ENCODE measurements at places on chromosomes 16 and 17.

- DNase-seq, result no peak
Measured at GRCh38 chr17:45361451-45361850, 44.6 kb upstream of the MAP3K14 start.

- no peak for DNase-seq
Measured at GRCh38 chr16:88448461-88449266, 4.4 kb upstream of the ZFPM1 start.

GRCh38 chr17:50033316-50033715 is 22.6 kb upstream of the ITGA3 start:
- DNase-seq, result no peak

DNA sequence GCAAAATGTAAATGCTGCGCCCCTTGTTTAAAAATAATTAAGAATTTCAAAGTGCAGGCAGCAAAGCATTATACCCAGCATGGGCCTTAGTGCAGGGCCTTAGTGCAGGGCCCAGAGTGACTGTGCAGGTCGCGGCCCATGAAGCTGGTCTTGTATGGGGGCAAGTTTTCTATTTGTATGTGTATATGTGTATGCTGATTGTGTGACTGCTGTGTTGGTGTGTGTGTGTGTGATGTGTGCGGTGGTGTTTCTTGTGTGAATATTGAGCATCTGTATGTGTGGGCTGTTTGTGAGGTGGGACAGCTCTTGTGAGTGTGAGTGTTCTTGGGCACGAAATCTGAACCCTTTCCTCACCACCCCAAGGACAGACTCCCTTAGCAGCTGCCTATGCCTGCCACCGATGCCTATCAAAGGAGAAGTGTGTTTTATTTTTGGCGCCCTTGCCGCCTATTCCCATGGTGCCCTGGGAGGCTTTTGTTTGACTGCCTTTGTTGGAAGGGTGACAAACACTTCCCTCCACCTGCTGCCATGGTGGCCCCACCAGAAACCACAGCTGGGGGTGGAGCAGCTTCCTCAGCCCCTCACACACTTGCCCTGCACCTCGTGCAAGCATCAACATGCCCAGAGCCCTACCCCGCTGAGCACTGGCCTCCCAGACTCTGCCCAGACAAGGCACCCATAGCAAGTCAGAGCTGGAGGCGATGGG is 18.0 kb downstream of the CCR7 start:
- peak; percentile 90 for DNase-seq

DNA sequence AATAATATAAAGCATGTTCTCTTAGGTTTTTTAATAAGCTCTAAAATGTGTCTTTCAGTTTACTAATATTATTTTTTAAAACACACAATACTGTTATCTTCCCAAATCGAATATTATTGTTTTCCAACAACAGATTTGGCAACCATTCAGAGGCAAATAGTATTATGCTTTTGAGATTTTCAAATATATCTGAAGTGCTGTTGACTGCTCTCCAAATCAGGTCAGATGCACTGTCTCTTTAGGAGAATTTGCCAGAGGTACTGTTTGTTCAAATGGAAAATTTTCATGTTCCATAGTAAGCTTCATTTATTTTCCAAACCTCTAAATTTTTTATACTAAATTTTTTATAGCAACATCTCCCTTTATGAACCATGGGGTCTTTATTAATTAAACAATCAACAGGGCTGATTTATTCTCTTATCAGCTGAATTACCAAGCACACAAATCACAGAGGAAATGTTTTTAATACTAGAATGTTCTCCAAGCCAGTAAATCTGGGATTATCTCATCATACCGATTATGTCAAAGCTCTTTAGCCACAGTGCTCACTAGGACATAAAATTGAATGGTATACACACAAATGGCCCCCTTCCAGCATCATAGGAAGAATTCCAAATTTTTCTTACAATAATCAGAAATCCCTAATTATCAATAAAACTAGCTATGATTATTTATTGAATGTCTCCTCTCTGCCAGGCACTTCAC is 108.8 kb upstream of the HLF start:
- no peak for DNase-seq

- DNase-seq, result no peak
Measured at GRCh38 chr16:9309844-9310243, 218.4 kb downstream of the HAPSTR1 start.

GRCh38 chr16:89422527-89422904 is 67.8 kb downstream of the ANKRD11 start:
- no peak for DNase-seq

- no peak for DNase-seq
Measured at GRCh38 chr16:20928774-20929411, 28.3 kb downstream of the LYRM1 start.

GRCh38 chr16:66227766-66228530 is 138.5 kb upstream of the CDH5 start:
- DNase-seq, result no peak

DNA sequence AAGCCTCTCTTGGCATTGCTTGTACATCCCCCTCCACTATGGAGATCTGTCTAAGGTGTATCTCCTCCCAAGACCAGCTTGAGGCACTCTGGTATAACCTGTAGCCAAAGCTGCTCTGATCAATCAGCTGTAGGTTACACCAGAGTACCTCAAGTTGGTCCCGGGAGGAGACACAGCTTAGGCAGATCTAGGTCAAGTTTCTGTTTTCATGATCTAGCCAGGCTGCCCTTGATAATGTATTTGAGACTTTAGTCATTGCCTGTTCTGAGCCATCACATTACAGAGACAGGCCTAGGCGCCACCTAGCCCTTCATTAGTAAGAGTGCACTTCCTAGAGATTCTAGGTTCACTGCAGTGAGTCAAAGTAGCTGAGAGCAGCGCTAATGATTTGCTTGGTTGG is 31.4 kb downstream of the ASGR1 start:
- no peak for DNase-seq

DNA sequence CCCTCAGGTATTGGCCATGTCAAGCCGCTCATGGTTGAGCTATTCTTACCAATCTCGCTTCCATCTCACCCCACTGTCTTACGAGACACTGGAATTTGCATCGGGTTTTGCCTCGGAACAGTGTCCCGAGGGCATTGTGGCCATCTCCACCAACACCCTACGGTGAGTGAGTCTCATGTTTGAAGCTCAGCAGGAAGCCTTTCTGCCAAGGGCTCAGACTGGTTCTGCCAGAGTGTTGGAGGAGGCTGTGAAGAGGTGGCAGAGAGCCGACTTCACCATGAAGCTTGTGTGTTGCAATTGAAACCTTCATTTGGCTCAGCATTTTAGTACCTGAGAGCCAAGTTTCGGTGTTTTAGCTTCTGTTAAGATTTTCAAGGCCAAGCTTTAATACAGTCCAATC is 38.0 kb downstream of the SF3B3 start:
- DNase-seq, result no peak

- no peak for DNase-seq
Measured at GRCh38 chr17:46783031-46783593, 35.4 kb downstream of the WNT3 start.

DNA sequence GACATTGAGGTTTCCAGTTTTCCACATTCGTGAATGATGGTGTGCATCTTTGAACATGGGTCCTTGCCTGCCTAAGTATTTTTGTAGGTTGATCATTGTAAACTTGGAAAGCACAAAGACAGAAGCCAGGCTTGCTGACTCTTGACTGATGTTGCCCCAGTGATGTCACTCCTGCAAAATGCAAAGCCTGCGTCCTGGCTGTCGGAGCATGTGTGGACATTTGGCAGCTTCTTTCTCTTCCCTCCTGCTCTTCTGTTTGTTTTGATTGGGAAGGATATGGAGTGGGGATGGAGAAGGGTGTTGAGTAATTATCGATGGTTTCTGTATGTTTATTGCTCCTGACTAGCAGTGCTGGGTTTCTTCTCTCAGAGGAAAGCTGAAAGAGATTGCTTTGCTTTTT is 3.2 kb downstream of the NDE1 start:
- no peak for DNase-seq

DNA sequence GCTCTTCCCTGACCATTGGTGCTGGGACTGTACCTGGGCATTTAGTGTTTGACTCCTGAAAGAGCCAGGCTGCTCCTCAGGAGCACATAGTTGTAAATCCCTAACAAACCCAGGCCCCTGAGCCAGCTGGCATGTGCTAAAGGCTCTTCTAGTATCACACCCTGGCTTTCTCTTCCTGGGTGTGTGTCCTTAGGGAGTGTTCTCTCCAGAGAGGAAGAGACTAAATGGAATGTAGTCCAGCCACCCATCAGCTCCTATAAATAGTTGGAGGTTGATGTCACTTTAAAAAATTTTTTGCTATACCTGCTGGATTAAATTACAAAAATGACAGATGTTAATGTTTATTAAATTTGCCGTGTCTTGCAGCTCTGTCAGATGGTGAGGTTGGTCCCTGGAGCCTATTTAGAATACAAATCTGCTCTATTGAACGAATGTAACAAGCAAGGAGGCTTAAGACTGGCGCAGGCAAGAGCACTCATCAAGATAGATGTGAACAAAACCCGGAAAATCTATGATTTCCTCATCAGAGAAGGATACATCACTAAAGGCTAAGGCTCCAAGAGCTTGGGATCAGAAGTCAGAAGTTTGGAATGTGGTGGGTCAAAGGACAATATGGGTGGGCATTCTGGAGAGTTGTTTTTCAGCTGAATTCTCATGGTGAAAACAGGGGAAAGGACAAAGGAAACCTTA is 13.1 kb upstream of the DUSP14 start:
- no peak for DNase-seq
